ENCODE measurements at places on chromosomes 2 and 18.
A peak's percentile ranks its signal among the peaks of the same experiment; 100 is the strongest.

DNA sequence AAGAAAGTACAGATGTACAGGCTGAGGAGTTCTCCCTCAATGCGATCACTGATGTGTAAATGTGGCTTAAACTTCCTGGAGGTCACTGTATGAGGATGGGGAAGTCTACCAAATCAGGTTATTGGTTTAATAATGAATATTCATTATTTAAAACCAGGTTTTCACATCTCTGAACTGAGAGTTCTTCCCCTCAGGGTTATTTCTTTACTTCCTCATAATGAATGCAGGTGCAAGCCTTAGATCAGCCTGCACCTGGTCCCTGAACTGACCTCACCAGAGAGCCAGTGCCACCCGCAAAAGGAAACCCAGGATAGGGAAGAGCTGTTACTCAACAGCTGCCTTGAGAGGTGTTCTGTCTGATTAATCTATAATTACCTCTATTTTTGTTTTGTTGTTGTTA, 369.0 kb downstream of the EPHA4 start:
- no peak for DNase-seq

DNA sequence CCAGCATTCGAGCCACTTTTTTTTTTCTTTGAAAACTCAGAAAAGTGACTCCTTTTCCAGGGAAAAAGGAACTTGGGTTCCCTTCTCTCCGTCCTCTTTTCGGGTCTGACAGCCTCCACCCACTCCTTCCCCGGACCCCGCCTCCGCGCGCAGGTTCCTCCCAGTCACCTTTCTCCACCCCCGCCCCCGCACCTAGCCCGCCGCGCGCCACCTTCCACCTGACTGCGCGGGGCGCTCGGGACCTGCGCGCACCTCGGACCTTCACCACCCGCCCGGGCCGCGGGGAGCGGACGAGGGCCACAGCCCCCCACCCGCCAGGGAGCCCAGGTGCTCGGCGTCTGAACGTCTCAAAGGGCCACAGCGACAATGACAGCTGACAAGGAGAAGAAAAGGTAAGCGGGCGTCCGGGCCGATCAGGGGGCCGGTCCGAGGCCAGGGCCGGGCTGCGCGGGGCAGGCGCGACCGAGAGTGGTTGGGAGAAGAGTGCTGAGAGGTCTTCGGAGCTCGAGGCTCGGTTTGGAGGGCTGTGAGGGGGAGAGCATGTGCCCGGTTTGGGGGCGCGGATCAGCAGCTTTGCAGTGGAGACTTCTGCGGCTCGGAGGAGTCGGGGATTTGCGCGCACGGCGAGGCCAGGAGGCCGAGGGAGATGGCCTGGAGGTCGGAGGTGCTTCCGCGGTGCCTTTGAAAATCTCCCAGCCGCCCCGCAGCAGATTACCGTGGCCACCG, 502 bp downstream of the EPAS1 start:
- DNase-seq = peak; percentile 54

DNA sequence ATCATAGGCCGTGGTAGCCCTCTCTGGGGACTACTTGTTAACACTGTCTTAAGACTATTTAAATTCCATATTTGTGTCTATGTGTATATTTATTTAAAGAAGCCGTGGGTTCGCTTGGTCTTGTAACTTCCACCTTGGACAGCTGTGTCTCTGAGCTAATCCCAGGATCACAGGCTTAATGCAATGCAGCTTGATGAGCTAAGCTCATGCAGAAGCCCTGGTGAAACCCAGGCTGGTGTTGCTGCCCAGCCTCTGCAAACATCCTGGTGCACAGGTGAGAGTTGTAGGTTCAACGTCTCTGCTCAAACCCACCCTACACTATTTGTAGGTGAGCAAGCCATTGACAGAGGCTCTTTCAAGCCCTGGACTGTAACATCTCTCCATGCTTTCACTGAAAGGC, 211.8 kb downstream of the FAM210A start:
- no peak for DNase-seq

- DNase-seq = peak; percentile 28
These were observed 211.7 kb upstream of the LRATD1 start for GRCh38 chr2:14420851-14421250.

- no peak for DNase-seq
These were observed 59.9 kb upstream of the LRPPRC start for GRCh38 chr2:44055664-44056063.

- no peak for DNase-seq
These were observed 192.1 kb upstream of the DOK6 start for GRCh38 chr18:69208545-69208944.

DNA sequence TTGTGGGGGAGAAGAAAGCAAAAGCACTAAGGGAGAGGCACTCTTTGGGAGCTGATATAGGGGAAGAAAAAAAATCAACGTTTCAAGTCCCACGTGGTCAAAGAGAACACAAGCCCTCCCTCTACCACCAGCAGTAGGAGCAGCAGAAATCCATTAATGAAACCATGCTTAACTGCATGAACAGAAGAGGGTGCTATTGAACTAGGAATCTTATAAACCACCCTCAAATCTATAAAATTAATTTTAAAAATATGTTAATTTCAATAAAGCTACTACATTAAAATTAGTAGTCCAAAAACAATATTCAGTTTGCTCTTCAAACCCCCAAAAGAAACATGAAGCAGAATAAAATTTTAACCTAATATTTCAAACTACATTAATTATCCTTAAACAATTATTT, 147.8 kb downstream of the TMEM18 start:
- no peak for DNase-seq

DNA sequence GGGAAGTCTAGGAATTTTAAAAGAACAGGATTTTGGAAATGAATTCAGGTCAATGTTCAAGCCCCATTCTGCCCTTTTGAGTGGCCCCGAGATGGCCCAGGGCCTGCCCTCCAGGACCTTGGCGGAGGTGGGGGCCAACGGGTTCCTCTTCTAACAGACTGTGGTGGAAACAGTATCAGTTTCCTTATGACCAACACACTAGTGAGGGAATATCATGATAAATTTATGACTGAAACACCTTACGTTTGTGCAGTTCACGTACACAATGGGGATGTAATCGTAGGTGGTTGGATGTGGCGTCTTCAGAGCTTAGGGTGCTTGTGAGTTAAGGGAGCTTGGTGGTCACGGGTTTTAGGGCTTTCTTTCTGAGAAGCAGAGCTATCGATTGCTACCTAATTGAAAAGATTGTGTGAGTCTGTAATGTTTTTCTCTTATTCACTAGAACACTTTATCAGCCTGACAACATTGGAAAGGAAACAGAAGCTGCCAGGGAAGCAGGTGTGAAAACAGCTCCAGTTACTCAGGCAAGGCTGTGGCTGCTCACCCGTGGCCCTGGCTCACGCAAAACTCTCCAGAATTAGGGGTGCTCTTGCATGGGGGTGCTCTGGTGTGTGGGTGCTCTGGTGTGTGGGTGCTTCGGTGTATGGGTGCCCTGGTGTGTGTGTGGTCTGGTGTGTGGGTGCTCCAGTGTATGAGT, 165.3 kb downstream of the SNTG2 start:
- no peak for DNase-seq

DNA sequence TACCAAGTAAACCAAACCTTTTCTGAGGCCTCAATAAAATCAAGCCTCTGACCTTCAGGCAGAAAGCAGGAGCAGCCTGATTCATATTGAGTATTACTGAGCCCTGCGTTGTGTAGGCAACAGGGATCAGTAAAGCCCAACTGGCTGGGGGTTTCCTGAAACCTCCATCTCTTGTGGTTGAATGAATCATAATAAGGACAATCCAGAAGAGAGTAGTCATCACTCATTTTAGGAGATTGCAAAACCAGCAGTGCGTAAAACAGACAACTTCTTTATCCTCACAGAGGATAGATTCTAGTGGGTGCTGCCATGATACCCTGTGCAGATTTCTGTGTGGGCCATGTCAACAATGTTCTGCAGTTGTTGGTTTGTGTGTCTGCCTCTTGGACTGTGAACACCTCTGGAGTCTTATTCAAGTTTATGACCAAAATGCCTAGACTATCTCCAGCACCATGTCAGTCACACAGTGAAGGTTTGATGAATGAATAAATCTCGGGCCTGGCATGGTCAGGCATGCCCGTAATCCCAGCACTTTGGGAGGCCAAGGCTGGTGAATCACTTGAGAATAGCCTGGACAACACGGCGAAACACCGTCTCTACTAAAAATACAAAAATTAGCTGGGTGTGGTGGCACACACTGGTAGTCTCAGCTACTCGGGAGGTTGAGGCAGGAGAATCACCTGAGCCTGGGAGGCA, 51.8 kb upstream of the RAB27B start:
- DNase-seq = peak; percentile 80

- no peak for DNase-seq
These were observed 8.7 kb upstream of the ERMN start for GRCh38 chr2:157334335-157334734.

DNA sequence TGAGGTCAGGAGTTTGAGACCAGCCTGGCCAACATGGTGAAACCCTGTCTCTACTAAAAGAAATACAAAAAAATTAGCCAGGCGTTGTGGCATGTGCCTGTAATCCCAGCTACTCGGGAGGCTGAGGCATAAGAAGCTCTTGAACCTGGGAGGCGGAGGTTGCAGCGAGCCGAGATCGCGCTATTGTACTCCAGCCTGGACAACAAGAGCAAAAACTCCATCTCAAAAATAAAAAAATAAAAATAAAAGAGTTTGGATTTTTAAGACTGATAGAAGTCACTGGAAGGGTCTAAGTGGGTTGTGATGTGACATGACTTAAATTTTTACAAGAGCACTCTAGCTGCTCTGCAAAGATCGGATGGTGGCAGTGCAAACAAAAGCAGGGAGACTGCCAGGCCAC, 15.9 kb downstream of the KCNK3 start:
- no peak for DNase-seq

DNA sequence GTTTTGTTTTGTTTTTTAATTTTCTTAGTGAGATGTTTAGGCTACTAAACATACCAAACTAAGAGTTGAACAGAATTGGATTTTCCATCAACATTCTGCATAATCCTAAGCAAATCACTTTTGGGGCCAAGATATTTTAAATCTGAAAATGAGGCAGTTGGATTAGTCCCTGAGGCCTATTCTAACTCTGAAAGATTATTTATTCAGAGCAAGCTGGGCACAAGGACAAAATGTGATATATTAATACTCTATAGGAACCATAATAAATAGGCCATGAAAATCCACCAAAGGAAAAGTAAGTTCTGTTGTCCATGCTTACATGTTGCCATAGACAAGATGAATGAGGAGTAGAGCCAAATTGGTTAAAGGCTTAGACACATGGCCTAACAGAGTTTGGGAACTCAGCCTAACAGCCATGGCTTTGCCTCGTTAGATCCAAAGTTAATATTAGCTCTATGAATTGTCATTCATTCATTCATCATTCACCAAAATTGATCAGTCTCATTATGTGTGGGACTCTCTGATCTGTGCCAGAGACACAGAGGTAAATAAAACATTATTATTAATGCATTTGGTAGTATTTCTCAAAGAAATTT, 183.5 kb downstream of the SCG2 start:
- DNase-seq = no peak

GRCh38 chr18:23872701-23873550, 141.6 kb upstream of the TTC39C start:
- no peak for DNase-seq

DNA sequence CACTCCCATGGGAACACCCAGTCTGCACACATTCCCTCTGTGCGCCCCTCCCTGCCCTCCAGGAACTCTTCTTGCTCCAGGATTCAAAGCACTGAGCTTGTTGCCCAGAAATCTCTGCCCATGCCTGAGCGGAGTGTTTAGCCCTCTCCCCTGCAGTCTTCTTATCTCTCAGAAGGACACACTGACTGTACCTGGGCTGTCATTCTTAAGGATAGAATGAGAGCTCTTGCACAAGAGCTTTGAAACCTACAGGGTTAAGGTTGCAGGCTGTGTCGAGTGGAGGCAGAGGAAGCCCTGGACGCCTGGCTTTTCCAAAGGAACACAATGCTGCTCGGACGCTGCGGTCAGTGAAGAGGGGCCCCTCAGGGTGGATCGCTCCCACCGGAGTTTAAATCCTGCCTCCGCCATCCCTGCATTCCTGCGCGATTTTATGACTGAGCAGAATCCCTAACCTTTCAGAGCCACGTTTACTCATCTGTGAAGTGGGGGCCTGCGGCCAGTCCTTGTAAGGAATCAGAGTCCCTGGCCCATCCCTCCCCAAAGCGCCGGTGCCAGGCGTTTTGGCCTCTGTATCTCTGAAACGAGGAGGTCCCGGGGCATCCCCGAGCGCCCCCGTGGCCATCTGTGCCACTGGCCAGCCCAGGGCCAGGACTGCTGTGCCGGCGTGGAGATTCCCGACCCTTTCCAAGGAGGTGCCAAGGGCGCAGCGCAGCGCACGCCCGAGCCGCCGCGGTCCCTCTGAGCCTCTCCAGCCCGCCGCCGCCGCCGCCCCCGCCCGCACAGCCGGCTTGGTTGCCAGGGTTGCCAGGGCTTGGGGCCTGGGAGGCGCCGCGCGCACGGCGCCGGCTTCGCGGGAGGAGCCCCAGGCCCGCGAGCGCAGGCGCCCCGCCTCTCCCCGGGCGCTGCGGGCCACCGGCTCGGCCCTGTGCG, 58.9 kb downstream of the FAM168B start:
- no peak for DNase-seq

GRCh38 chr18:37769826-37770225, 204.2 kb upstream of the CELF4 start:
- no peak for DNase-seq

- DNase-seq = no peak
These were observed 25.3 kb downstream of the MROH2A start for GRCh38 chr2:233803292-233803911.

DNA sequence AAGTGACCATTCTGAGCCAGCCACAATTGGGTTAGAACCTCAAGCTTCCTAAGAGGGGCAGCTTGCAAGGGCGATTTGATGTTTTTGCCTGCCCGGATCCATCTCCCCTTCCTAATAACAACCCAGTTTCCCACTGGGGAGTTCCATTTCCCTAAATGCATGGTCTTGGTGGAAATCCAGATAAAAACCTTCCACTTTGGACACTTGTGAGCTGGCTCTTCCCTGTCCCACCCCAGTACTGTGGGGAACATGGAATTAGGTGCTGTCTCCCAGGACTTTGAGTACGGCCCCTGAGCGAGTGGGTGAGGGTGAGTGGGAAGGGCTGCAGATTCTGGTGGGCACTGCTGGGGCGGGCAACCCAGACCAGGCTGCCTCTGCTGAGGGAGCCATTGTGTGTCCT, 122.3 kb downstream of the DDX1 start:
- DNase-seq = no peak

- DNase-seq = no peak
These were observed 76.1 kb downstream of the TWIST2 start for GRCh38 chr2:238924032-238924431.

DNA sequence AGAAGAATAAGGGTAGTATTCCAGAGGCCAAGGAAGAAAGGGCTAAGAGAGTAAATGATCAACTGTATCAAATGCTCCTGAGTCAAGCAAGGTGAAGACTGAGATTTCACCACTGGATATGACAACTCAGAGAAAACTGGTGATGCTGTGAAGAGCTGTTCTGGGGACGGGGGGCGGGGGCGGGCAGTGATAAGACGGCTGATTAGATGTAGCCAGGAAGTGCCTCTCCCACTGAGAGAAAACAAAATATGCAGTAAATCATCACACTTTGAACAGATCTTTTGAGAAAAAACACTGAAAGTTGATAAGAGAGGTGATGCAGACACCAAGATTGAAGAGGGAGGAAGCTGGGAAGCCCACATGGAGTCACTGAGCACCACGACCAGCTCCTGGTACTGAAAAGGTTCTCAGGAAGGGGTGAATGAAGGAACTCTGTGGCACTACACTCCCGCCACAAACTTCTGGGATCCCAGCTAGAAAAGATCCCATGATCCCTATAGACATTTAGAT, 75.8 kb downstream of the MYO3B start:
- no peak for DNase-seq

- DNase-seq = no peak
These were observed 102.6 kb upstream of the RBBP8 start for GRCh38 chr18:22830511-22830910.

GRCh38 chr2:226352941-226353560, 446.6 kb downstream of the IRS1 start:
- no peak for DNase-seq

GRCh38 chr18:3704556-3705344, 254.8 kb downstream of the TGIF1 start:
- DNase-seq = no peak

All from activated CD4-positive, alpha-beta T cell treated with anti-CD3 and anti-CD28 coated beads, Interleukin-2, amount 50 U/mL, for 16 hours (primary cell).